Activated T-cell treated with anti-CD3 and anti-CD28 coated beads, Interleukin-2, amount 50 U/mL, for 72 hours (primary cell): ENCODE measurements at places on chromosomes 2 and 18. TPM values are rescaled to one million over a fixed set of nuclear protein-coding genes. Genes with fewer than 3 reads are reported as not detected.

DYNAP gene
- total RNA-seq, result not detected

GRCh38 chr2:233849607-233850271 is 4.6 kb downstream of the HJURP start:
- no peak for DNase-seq

DNA sequence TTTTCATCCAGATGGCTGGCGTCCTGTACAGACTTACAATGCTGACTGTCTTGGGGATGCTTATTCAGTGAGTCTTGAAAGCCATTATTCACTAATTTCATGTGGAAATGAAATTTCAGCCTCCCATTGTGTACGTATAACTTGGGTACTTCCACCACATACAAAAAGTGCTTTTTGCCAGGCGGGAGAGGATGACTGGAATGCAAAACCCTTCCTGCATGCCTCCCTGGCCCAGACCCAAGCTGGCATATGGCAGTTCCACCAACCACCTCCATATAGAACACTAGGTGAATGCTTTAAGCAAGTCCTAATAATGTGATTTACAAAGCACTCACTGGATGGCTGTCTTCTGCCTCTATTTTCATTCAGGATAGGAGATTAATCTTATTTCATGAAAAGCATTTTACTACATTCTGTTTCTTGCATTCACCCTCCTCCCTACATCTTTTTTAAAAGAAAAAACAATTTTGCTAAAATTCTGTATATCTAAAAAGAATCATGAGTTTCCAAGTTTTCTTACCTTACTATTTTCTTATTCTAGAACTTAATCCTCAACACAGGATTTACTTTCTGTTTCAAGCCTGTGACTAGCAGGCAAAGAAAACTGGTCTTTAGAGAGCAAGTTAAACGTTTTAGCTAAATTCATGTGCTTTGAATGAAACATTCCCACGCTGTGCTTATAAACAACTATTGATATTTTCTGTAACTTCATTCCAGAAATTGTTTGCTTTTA is 327.6 kb downstream of the NCKAP5 start:
- DNase-seq, result no peak

GRCh38 chr18:56715121-56715520 is 64.0 kb downstream of the WDR7 start:
- DNase-seq, result no peak

GRCh38 chr2:17232776-17233556 is 285.3 kb downstream of the RAD51AP2 start:
- no peak for DNase-seq

- no peak for DNase-seq
These were observed 4.0 kb downstream of the KANSL1L start for GRCh38 chr2:210167227-210167626.

GMPPA gene
- total RNA-seq, result 39.4 TPM

RGPD4 gene
- total RNA-seq, result not detected

DNA sequence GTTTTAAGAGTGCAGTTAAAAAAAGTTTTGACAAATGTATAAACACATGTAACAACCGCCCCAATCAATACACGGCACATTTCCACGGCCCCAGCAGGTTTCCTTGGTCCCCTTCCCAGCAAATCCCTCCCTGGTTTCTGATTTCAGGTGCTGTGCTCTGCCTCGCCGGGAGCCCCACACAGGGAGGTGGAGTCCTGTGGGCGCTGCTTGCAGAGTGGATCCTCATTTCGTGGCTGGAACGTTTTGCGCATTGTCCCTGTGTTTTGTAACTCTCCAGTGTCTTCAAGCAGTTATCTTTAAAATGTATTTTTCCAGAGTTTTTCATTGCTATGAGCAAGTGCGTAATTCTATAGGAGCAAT is 124.8 kb downstream of the GALR1 start:
- no peak for DNase-seq

DNA sequence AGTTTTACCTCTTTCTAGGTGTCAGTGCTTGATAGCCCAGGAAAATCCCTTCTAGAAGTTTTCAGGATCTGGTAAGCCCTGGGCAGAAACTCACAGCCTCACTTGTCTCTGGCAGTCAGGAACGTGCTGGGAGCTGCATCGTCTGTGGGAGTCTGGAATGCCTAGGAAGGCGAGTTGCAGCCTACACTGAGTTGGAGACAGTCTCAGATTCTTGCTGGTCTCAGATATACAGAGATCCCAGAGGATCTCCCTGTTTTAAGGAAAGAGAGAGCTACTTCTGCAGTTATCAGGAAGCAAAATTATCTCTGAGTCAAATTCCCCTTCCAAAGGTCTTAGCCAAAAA is 104.4 kb upstream of the CDC42EP3 start:
- DNase-seq, result no peak

ATOH8 gene
- not detected for total RNA-seq

ONECUT2 gene
- total RNA-seq, result 0.02 TPM

DNA sequence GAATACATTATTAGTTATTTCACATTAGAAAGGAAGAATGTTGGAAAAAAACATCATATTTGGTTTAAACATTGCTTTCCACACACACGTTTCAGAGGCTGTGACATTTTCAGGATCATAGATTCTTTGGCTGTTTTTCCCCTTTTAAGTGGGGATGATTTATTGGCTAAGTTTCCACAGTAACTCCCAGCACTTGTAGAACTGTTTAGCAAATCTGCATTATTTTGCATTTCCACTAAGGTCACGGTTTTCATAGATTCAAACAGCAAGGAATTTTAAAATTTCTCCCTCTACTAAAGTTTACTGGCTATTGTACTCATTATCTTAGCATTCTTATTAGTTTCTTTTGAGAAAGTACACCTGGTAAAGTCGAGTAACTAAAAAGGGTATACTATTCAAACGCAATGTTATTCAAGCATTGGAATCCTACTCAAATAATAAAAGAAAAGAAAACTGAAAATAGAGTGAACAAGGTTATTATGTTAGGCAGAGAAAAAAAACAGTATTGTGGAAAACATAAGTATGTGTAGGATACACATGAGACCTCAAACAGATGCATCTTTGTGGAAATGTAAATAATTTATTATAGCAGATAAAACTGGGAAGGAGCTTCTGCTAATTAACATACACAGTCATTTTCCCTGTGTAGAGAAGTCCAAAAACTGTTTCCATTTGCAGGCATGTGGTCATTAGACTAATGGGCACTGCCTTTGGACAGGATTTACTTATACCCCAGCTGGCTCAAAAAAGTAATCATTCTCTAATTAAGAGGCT is 633.8 kb downstream of the NRXN1 start:
- DNase-seq, result no peak

DNA sequence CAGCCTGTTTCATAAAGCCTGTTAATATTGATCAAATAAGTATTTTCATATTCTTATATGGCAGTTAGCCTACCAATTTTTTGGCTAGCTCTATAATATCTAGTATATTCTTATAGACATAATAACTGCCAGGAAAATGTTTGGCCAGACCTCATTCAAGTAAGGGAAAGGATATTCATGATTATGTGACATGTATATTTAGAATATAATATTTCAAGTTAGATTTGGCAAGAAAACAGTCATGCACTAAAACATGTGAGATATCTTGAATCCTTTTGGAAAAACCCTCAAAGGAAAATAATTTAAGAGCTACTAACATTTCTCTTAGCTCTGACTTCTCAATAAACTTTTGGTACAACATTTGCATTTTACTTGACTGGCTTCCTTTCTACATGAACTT is 694.1 kb downstream of the PLCL1 start:
- DNase-seq, result no peak

DNA sequence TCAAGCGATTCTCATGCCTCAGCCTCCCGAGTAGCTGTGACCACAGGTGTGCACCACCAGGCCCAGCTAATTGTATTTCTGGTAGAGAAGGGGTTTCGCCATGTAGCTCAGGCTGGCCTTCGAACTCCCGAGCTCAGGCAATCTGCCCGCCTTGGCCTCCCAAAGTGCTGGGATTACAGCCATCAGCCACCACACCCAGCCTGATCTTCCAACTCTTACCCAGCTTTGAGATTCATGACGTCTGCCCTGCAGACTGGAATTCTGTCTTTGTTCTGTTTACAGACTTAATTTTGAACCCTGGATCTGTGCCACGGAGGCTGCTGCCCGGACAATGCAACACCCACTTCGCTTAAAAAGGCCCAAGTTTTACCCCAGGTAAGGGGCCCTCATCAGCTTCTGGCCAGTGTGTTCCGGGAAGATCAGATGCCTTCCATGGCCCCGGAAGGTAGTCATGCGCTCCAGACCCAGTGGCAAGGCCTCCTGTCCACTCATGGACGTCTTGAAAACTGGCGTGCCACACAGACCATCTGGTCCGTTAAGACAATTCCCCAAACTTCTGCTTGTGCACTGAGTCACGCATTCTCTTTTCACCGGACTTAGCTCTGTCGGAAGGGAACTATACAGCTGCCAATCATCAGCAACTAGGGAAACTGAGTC is 5.5 kb downstream of the PXDN start:
- no peak for DNase-seq

GRCh38 chr2:219559156-219559915 is 12.0 kb downstream of the OBSL1 start:
- DNase-seq, result no peak

- DNase-seq, result no peak
These were observed 83.8 kb upstream of the KLHL29 start for GRCh38 chr2:23301136-23301535.

- no peak for DNase-seq
These were observed 35.4 kb upstream of the NT5DC4 start for GRCh38 chr2:112685271-112685884.

CD207 gene
- not detected for total RNA-seq

ANKRD30B gene
- not detected for total RNA-seq

DNA sequence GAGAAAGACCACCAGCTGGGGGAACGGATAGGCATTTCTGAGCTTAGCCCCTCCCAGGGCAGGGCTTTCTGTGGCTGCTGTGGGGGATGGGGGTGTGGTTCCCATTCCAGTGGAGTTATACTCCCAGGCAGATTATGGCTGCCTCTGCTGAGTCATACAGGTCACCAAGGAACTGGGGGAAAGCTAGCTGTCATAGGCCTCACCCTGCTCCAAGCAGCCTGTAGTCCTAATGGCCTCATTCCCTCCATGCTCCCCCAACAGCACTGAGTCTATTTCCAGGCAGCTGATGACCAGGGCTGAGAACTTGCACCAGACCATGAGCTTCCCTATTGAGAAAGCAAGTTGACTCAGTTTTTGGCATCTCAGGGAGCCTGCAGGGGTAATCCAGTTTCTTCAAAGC is 87.1 kb downstream of the GPR39 start:
- DNase-seq, result no peak

- no peak for DNase-seq
These were observed 68.4 kb upstream of the STAM2 start for GRCh38 chr2:152243761-152244640.

- no peak for DNase-seq
These were observed 29.5 kb downstream of the INPP4A start for GRCh38 chr2:98473995-98474780.
